T-helper 1 cell treated with Interleukin-12 subunit alpha and Interleukin-12 subunit beta and Interleukin-4 antibody, amounts not matched to agents 30 ng/mL and 1 ng/mL, for 36 hours (primary cell): ENCODE measurements at places on chromosomes 13 and 19. TPM values are rescaled to one million over a fixed set of nuclear protein-coding genes. Genes with fewer than 3 reads are reported as not detected.

U2AF2 gene
- 258 and 268 TPM in 2 replicates for total RNA-seq

CBARP gene
- total RNA-seq, result 0.10 TPM in 1 of 2 replicates, not detected in the other

SIGLEC8 gene
- not detected in 2 replicates for total RNA-seq

MRPS31 gene
- total RNA-seq, result 34.0 and 34.7 TPM in 2 replicates

DACT3 gene
- 1.6 and 1.9 TPM in 2 replicates for total RNA-seq

CLC gene
- total RNA-seq, result 0.83 and 2.3 TPM in 2 replicates

CALR3 gene
- total RNA-seq, result 0.15 TPM in 1 of 2 replicates, not detected in the other

SOX21 gene
- total RNA-seq, result not detected in 2 replicates

CILP2 gene
- total RNA-seq, result 0.17 and 0.20 TPM in 2 replicates

CBY2 gene
- total RNA-seq, result not detected in 2 replicates

LRP3 gene
- 0.05 and 0.10 TPM in 2 replicates for total RNA-seq

TLE6 gene
- 0.54 and 1.1 TPM in 2 replicates for total RNA-seq

ZNF627 gene
- total RNA-seq, result 3.9 and 4.4 TPM in 2 replicates

MEDAG gene
- not detected in 2 replicates for total RNA-seq

GPC5 gene
- 0.22 TPM in 2 replicates for total RNA-seq

SOHLH2 gene
- total RNA-seq, result not detected in 2 replicates

PGLYRP2 gene
- total RNA-seq, result 0.25 and 0.34 TPM in 2 replicates

ZFP14 gene
- total RNA-seq, result 4.9 and 6.0 TPM in 2 replicates

STXBP2 gene
- 148 and 152 TPM in 2 replicates for total RNA-seq

FCGBP gene
- 18.0 and 21.0 TPM in 2 replicates for total RNA-seq

HIPK4 gene
- total RNA-seq, result 0.07 TPM in 1 of 2 replicates, not detected in the other

ADM5 gene
- total RNA-seq, result 3.9 and 4.4 TPM in 2 replicates

PROZ gene
- 0.15 TPM in 1 of 2 replicates, not detected in the other for total RNA-seq

ATP4B gene
- total RNA-seq, result not detected in 2 replicates

ZGLP1 gene
- total RNA-seq, result 2.1 and 3.1 TPM in 2 replicates

FCAR gene
- not detected in 2 replicates for total RNA-seq

PLVAP gene
- 0.12 TPM in 1 of 2 replicates, not detected in the other for total RNA-seq
